Smooth muscle cell of trachea (primary cell): ENCODE measurements at places on chromosomes 5 and 9. TPM values are rescaled to one million over a fixed set of nuclear protein-coding genes. Genes with fewer than 3 reads are reported as not detected.

The SLC1A3 gene
- 8.3 and 11.6 TPM in 2 replicates for total RNA-seq

The DMRT2 gene
- 0.17 TPM in 1 of 2 replicates, not detected in the other for total RNA-seq

The C9orf50 gene
- 0.17 and 0.44 TPM in 2 replicates for total RNA-seq

The KIF12 gene
- under 0.01 TPM in 1 of 2 replicates, not detected in the other for total RNA-seq

The KIAA1191 gene
- 58.3 and 134 TPM in 2 replicates for total RNA-seq

The SLC25A48 gene
- not detected in 2 replicates for total RNA-seq

The SMC5 gene
- 15.1 and 30.7 TPM in 2 replicates for total RNA-seq

The TMEM171 gene
- total RNA-seq: 0.87 and 1.8 TPM in 2 replicates

The SPOCK1 gene
- 36.1 and 54.9 TPM in 2 replicates for total RNA-seq

The FAF2 gene
- total RNA-seq: 45.5 and 46.4 TPM in 2 replicates

The PCDHB2 gene
- 0.58 and 3.0 TPM in 2 replicates for total RNA-seq

The PCDHGA12 gene
- total RNA-seq: 26.0 and 35.4 TPM in 2 replicates

The IL5 gene
- not detected in 2 replicates for total RNA-seq

The RNF183 gene
- not detected in 2 replicates for total RNA-seq

The PCDHA3 gene
- total RNA-seq: 0.15 and 0.17 TPM in 2 replicates

The TEK gene
- 6.4 and 9.3 TPM in 2 replicates for total RNA-seq

The FAXDC2 gene
- total RNA-seq: 11.2 and 14.9 TPM in 2 replicates

The CCL27 gene
- 0.15 and 0.17 TPM in 2 replicates for total RNA-seq

The LRRC19 gene
- not detected in 2 replicates for total RNA-seq

The KCNIP1 gene
- not detected in 2 replicates for total RNA-seq

The WHRN gene
- total RNA-seq: 0.73 and 4.0 TPM in 2 replicates

The PLPPR1 gene
- not detected in 2 replicates for total RNA-seq

The ADRA1B gene
- total RNA-seq: 0.17 TPM in 1 of 2 replicates, not detected in the other
